Suppressor macrophage treated with lipopolysaccharide for 4 hours (primary cell): ENCODE measurements at places on chromosomes 6 and 20.

- DNase-seq, result no peak
These were observed 25.1 kb downstream of the SERPINB9 start for GRCh38 chr6:2877960-2878359.

- DNase-seq, result no peak
These were observed 301.9 kb upstream of the SGK1 start for GRCh38 chr6:134619789-134620188.

- DNase-seq, result no peak
These were observed 3.8 kb upstream of the FKBP1A start for GRCh38 chr20:1396702-1397101.

DNA sequence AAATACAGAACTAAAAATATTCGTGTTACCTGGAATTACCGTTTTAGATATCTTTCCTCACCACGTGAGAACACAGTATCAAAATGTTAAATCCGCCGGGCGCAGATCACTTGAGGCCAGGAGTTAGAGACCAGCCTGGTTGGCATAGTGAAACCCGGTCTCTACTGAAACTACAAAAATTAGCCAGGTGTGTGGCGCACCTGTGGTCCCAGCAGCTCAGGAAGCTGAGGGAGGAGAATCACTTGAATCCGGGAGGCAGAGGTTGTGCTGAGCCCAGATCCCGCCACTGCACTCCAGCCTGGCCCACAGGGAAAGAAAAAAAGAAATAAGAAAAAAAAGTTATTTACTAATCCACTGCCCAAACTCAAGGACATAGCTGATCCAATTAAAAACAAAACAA lies 4.8 kb upstream of the DDX43 start:
- no peak for DNase-seq

DNA sequence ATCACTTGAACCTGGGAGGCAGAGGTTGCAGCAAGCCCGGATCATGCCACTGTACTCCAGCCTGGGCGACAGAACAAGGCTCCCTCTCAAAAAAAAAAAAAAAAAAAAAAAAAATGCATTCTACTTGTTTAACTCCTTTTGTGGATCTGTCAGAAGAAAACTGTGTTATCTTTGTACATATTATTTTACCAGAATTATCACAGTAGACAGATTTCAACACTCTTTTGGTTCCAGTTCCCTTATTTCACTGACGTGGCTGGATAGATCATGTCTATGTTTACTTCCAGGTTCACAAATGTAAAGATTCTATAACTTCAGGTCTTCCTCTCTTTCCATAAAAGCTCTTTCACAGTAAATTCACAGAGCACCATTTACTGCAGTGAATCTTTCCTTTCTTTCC lies 18.4 kb downstream of the NUDT3 start:
- peak; percentile 78 for DNase-seq

GRCh38 chr6:2819115-2819514 lies 22.5 kb downstream of the SERPINB1 start:
- no peak for DNase-seq

DNA sequence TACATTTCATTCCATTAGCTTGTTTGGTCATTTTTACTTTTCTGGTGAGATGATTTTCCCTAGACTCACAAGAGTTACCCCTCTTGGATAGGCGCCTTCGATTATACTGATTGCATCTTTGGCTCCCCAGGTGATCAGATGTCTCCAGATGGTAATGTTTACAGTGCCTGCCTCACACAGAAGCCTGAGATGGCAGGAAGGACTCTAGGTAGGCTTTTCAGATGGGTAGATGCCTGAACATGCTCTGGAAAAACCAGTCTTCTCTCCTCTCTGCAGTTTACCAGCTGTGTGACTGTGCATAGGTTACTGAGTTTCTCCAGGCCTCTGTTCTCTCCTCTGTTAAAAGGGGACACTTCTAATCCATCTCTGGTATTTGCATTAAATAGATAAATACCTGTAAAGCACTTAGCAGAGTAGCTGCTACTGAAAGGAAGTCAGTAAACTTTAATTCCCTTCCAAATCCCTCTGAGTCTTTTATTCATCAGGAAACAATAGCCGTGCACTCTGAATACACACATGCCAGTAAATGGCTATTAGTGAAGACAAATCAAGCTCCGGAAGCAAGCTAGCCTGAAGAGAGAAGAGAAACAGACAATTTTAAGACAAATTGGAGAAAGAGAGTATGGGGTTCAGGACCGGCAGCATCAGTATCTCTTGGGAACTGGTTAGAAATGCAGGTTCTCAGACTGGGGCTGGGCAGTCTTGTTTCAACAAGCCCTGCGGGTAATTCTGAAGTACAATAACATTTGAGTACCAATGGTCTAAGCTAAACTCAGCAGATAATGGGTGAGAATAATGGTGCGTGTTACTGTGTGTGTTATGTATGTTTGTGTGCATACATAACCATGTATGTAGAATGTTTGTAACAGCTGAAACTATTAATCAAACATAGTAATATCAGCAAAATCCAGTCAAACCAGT lies 139.4 kb downstream of the UST start:
- no peak for DNase-seq

- peak; percentile 70 for DNase-seq
These were observed 42.0 kb downstream of the JARID2 start for GRCh38 chr6:15287670-15288375.

DNA sequence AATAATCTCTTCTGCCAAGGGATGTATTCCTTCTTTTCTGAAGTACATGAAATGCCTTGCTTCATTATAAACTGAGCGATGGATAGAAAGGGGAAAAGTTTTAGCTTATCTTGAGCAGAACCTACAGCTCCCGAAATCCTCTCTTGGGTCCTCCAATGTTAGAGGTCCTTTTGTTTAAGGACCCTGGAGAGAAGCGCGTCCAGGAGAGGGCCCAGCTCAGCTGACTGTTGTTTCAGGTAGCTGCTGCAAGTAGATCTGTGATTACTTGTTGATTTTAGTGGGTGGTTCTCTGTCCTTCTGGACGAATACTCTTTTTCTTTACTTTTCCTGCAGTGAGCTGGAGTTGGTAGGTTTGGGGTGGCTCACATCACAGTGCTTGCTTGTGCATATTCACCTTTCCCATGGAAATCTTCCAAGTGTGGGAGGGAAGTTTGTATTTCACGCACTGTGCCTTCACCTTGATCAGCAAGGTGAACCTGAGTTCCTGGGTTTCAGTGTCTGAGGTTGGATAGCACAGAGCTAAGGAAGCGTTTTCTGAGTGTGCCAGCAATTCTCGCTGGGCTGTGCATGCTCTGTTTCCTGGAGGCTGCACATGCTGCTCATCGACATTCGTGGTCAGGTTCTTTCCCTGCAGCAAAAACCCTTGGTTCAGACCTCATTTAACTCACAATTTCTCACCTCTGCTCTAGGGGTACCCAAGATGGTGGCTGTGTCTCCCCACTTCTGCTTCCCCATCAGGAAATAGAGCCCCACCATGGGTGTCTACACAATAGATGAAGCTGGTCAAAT lies 176.3 kb downstream of the JARID2 start:
- DNase-seq, result no peak

- no peak for DNase-seq
These were observed 24.2 kb downstream of the TFAP2A start for GRCh38 chr6:10390495-10391298.

GRCh38 chr6:20467437-20467836 lies 65.8 kb downstream of the E2F3 start:
- no peak for DNase-seq

DNA sequence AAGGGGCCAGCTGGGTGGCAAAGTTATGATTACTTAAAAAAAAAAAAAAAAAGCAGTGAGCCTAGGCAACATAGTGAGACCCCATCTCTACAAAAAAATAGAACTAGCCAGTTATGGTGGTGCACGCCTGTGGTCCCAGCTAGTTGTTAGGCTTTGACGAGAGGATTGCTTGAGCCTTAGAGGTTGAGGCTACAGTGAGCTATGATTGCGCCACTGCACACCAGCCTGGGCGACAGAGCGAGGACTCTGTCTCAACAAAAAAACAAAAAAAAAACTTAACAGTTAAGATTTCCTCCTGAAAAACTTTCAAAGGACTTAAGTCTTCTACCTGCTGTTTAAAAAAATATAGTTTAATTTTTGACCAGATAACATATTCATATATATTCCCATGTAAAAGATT lies 2.4 kb downstream of the GTSF1L start:
- no peak for DNase-seq

- DNase-seq, result peak; percentile 98
These were observed 1.8 kb downstream of the GTPBP2 start for GRCh38 chr6:43627008-43627825.

GRCh38 chr20:62137092-62137384 lies 6.2 kb downstream of the PSMA7 start:
- no peak for DNase-seq

DNA sequence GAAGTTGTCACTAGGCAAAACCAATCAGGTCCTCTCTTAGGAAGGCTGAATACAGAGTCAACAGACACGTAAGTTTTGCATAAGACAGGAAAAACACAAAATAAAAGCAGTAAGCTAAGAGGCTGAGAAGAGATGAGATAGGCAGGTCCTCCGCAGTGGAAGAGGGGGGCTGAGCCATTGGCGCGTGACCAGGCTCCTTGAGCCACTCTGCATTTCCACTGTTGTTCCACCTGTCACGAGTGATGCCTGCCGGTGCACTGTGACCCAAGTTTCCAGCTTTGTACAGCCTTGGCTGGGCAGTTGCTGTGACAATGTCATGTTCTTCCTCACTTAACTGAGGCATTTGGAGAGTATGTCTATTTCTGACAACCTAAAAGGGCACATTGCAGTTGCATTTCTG lies 58.6 kb downstream of the NUDT3 start:
- DNase-seq, result no peak

DNA sequence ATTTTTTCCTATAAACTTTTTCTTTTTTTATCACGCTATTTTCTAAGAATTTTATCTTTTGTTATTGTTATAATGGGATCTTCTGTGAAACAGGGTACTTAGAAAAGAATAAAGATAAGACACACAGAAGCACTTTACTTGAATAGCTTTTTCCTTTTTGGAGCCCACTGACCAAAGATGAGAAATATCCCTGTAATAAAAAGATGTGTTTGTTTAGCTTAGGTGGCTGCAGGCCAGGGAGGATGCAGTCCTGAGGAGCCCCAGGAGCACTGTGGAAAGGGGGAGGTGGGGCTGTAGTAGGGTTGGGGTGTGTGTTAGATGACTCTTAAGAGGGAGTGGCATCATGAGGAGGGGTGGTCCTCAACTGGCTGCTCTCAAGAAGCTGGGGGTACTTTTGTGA lies 128.6 kb downstream of the ARID1B start:
- DNase-seq, result no peak

- no peak for DNase-seq
These were observed 16.6 kb upstream of the AMD1 start for GRCh38 chr6:110858016-110858415.

- DNase-seq, result no peak
These were observed 317.5 kb upstream of the POU3F2 start for GRCh38 chr6:98516866-98517265.

DNA sequence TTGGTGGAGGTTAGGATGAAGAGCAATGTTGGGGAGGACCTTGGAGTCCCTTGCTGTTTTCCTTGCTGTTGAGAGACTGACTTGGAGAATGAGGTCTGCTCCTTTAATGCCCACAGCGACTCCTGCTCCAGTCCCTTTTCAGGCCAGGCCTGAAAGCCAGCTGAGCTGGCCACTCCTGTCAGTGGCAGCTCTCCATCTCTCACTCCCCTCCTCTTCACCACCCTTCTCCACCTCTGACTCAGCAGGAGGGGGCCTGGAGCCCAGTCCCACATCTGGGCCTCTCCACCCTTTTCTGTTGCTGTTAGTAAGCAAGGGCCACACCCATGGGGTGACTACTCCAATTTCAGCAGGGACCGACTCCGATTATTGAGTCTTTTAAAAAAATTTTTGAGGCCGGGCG lies 2.2 kb downstream of the SNX21 start:
- DNase-seq, result no peak

- no peak for DNase-seq
These were observed 23.0 kb upstream of the EXOC2 start for GRCh38 chr6:715709-716491.

- no peak for DNase-seq
These were observed 21.9 kb downstream of the ZBTB46 start for GRCh38 chr20:63808964-63809674.

GRCh38 chr6:166623318-166623717 lies 3.7 kb downstream of the RPS6KA2 start:
- no peak for DNase-seq

DNA sequence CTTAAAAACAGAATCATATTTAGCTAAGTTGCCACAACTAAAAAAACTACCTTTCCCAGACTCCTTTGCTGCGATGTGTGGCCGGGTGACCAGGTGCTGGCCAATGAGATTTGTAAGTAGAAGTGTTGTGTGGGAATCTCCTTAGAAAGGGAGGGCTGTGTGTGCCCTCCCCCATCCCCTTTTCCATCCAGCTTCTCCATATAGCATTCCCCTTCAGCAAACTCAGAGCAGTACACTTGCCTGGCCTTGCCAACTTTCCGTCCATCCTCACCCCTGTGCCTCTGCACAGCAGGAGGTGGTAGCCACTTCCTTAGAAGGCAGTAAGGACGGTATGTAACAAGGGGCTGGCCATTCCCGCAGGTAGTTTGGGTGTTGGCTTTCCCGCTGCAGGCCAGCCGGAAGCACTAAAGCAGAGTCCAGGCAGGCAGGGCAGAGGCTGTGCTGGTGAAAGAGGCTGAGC lies 22.3 kb upstream of the KCNK16 start:
- DNase-seq, result no peak

DNA sequence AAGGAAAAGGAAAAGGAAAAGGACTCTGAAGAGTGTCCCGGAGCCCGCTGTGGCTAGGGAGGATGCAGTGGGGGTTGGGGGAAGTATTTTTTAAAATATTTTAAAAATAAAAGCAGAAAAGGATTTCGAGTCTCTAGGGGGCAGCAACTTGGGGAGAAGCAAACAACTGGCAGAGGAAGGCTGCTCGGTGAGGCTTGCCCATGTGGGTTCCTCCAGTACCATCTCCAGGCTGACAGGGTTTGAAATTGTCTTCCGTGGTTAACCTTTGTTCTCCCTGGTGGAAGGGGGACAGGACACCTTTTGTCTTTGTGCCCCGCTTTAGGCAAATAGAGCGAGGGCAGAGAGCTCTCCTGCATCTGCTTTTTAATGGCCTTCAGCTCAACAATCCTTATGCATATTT lies 60.4 kb upstream of the SNX9 start:
- no peak for DNase-seq
